ENCODE measurements at places on chromosomes 4 and X.

- no peak for DNase-seq
Observed at GRCh38 chr4:107194005-107194404, 157.9 kb upstream of the DKK2 start.

GRCh38 chr4:108531461-108531860 lies 88.9 kb upstream of the RPL34 start:
- no peak for DNase-seq

- DNase-seq, result no peak
Observed at GRCh38 chrX:1609311-1609710, 5.5 kb upstream of the ASMT start.

GRCh38 chr4:157514711-157515110 lies 294.2 kb downstream of the GRIA2 start:
- no peak for DNase-seq

- no peak for DNase-seq
Observed at GRCh38 chr4:172584816-172585215, 583.8 kb upstream of the GALNT7 start.

DNA sequence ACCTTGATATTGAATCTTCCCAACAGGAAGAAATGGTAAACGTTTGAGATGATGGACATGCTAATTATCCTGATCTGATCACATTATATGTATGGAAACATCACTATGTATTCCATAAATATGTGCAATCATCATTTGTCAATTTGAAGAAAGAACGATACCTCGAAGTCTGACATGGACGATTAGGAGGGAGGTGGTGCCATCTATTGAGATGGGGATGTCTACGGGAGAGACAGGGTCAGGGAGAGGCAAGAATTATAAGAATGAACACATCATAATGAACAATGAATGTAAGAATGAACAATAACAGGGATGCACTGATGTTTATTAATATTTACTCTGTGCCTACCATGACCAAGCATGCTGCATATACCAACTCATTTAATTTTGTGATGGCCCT lies 93.7 kb upstream of the SOD3 start:
- no peak for DNase-seq

GRCh38 chr4:43339435-43339834 lies 446.9 kb downstream of the GRXCR1 start:
- no peak for DNase-seq

DNA sequence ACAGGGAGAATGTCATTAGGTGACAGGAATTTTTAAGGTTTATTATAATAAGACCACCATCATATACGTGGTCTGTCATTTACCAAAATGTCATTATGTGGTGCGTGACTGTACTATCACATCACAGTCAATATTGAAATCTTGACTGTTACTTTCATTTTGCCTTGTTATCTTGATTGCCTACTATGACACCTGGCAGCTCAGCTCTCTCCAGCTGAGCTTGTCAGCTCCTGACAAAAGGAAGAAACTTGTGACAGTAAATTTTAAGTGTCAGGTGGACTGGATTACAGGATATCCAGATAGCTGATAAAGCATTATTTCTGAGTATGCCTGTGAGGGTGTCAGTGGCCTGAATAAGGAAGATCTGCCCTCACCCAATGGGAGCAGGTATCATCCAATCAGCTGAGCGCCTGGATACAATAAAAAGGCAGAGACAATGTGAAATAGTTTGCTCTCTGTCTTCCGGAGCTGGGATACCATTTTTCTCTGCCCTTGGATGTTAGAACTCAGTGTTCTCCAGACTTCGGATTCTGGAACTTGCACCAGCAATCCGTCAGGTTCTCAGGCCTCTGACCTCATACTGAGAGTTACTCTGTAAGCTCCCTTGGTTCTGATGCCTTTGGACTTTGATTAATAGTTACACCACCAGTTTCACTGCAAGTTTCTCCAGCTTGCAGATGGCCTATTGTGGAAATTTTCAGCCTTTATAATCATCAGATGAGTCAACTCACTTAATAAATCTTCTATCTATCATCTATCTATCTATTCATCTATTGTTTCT lies 1454.7 kb upstream of the IGFBP7 start:
- DNase-seq, result no peak

DNA sequence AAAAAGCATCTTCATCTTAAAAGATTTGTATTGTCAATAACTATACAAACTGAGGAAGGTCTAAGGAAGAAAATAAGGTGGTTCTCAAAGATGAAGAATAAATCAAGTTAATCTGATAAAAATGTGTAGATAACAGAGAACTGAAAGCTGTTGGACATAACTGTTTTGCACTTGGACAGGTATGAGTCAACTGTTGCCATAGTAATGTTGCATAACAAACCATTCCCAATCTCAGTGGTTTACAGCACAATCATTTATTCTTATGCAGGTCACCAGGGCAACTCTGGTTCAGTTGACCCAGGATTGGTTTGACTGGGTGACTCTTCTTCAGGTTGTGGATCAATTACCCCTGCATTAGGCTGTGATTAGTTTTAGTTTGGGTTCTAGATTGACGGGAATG lies 2197.7 kb downstream of the ARAP2 start:
- DNase-seq, result no peak

DNA sequence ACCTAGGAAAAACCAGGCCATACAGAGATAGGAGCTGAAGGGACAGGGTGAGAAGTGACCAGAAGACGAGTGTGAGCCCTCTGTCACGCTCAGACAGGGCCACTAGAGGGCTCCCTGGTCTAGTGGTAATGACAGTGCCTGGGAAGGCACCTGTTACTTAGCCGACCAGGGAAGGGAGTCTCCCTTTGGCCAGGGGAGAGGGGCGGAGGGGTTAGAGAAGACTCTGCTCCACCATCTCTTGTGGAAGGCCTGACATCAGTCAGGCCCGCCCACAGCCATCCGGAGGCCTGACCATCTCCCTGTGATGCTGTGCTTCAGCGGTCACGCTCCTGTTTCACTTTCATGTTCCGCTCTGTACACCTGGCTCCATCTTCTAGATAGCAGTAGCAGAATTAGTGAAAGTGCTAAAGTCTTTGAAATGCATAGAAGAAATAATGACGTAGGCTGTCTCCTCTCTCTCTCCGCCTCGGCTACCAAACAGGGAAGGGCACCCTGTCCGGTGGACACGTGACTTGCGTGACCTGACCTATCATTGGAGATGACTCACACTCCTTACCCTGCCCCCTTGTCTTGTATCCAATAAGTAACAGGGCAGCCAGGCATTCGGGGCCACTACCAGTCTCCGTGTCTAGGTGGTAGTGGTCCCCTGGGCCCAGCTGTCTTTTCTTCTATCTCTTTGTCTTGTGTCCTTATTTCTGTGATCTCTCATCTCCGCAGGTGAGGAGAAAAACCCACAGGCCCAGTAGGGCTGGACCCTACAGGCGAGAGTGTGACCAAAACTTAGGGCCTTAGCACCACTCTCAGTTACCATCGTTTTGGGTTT lies 26.7 kb downstream of the HTT-AS start:
- DNase-seq, result no peak

DNA sequence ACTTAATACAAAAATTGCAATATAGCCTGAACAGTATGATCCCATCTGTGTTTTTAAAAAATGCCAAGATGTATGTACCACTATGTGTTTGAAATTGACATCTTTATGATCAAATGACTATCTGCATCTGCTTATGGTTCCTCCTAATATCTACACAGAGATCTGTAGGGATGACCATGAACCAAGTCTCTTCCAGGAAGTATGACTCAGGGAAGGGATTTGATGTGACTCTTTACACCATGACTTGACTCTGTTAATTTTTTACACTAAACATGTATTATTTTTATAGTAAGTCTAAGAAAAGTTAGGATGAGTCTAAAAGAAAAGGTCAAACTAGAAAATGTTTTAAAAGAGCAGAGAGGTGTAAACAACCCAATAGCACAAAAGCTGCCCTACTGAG lies 164.0 kb downstream of the SH3KBP1 start:
- no peak for DNase-seq

GRCh38 chrX:119118780-119119395 lies 8.7 kb downstream of the KIAA1210 start:
- DNase-seq, result no peak

GRCh38 chr4:138910914-138911336 lies 104.7 kb upstream of the NOCT start:
- no peak for DNase-seq

GRCh38 chr4:128061566-128062536 lies 739 bp downstream of the LARP1B start:
- peak; percentile 94 for DNase-seq

DNA sequence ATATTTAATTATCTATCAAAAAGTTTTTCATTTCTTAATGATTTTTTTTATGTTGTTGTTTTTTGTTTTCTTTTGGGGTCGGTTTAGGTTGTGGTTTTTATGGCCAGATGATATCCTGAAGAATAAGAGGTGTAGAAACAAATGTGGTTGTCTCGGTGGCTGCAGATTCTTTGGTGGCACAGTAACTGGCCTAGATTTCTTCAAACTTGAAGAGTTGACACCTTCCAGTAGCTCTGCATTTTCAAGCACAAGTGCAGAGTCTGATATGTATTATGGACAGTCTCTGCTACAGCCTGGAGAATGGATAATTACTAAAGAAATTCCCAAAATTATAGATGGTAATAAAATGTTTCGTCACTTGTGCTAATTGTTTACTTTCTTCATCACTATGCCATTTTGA lies 82.6 kb downstream of the BLTP1 start:
- DNase-seq, result no peak

- DNase-seq, result no peak
Observed at GRCh38 chr4:11005300-11005699, 320.7 kb upstream of the CLNK start.

- DNase-seq, result no peak
Observed at GRCh38 chrX:134929808-134930207, 61.0 kb upstream of the SMIM10 start.

DNA sequence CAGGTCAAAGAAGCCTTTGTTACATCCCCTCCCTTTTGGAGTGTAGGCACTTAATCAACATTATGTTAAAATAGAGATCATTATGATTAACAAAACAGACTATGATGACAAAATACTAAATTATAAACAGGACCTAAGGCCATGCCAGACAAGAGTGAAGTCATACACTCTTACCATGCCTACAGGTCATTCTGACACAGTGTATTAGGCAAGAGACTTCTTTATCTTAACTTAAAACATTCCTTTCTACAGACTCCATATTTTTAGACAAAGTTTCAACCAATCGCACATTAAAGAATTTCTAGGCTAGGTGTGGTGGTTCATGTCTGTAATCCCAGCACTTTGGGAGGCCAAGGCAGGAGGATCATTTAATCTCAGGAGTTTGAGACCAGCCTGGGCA lies 128.6 kb upstream of the SLC34A2 start:
- DNase-seq, result no peak

GRCh38 chrX:108298165-108298602 lies 140.0 kb downstream of the COL4A6 start:
- DNase-seq, result peak; percentile 66

GRCh38 chr4:1703867-1704266 lies 8.3 kb downstream of the SLBP start:
- DNase-seq, result no peak

GRCh38 chr4:88609387-88609786 lies 17.1 kb downstream of the HERC3 start:
- no peak for DNase-seq

DNA sequence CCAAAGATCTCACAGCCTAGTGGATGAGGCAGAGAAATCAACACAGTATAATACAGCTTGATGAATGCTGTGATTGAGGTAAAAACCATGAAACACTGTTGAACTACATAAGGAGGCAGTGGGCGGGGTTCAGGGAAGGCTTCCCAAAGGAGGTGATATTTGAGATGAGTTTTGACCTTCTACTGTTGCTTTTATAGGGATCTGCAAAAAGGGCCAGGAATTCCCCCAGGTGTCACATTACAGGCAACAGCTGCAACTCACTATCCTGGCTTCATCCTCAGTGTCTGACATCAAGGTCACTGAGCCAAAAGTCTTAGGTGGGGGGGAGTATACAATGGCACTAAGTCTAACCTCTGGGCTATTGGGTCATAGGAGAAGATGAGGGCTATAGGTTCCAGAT lies 185.7 kb upstream of the NRK start:
- no peak for DNase-seq

DNA sequence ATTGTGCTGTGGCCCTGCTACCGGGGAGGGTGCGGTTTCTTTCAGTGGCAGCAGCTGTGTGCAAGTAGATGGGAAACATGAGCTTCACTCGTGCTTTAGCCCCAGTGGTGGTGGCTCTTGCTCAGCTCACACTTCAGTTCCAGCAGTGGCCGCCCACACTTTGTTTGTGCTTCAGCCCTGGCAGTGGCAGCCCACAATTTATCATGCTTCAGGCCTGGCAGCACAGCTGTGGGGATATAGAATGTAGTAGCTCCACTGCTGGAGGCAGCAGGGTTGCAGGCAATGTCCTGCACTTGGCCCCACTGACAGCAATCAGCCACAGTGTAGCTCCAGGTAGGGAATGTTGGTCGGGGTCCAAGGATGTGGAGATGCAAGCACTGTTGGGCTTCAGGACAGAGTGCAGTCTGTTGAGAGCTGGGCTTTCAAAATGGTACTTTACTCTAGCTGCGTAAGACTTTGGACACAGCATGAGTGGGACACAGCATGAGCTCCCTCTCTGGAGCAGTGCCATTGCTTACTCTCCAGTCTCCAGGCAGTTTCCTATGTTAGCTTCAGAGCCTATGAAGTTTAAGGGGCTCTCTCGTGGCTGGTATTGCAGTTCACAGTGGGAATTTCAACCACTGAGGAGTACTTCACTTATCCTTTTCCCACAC lies 413.1 kb downstream of the PDGFC start:
- no peak for DNase-seq

DNA sequence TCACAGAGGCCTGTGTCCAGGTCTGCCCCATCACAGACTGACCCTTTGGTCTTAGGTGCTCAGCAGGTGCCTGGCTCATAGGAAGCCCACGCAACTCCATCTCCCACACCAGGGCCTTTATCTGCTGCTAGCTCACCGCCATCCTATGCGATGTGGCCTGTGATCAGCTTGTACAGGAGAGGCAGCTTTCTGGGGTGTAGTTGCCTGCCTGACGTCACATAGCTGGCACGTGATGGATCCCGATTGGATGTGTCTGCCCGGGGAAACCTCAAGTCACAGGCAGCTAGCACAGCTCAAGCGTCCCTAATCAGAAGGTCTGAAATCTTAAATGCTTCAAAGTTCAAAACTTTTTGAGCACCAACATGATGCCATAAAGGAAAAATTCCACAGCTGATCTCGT lies 41.2 kb upstream of the CLDN34 start:
- DNase-seq, result no peak

- no peak for DNase-seq
Observed at GRCh38 chr4:176788248-176788647, 4.5 kb downstream of the VEGFC start.

GRCh38 chr4:42309361-42310260 lies 87.7 kb upstream of the SHISA3 start:
- DNase-seq, result no peak

- DNase-seq, result no peak
Observed at GRCh38 chr4:26255989-26256388, 64.8 kb upstream of the RBPJ start.

DNA sequence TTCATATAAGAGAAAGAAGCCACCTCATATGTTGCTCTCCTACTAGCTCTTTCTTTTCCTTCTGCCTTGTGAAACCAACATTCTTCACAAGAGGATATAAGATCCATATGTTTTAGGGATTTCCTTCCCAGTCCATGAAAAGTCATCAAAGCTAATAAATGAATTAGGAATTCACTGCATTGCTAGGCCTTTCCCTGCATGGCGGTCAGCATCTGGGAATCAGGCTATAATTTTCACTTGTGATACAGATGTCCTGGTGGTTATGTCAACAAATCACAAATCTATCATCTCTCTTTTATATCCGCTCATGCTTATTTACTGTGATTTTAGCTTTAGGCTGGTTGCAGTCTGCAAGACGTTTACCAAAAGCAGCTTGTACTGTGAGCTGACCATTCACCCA lies 510.0 kb downstream of the NLGN4X start:
- no peak for DNase-seq
